ENCODE measurements at places on chromosomes 13 and 19. TPM values are rescaled to one million over a fixed set of nuclear protein-coding genes. Genes with fewer than 3 reads are reported as not detected.

C2CD4C gene
- 0.77 TPM for total RNA-seq

DNA sequence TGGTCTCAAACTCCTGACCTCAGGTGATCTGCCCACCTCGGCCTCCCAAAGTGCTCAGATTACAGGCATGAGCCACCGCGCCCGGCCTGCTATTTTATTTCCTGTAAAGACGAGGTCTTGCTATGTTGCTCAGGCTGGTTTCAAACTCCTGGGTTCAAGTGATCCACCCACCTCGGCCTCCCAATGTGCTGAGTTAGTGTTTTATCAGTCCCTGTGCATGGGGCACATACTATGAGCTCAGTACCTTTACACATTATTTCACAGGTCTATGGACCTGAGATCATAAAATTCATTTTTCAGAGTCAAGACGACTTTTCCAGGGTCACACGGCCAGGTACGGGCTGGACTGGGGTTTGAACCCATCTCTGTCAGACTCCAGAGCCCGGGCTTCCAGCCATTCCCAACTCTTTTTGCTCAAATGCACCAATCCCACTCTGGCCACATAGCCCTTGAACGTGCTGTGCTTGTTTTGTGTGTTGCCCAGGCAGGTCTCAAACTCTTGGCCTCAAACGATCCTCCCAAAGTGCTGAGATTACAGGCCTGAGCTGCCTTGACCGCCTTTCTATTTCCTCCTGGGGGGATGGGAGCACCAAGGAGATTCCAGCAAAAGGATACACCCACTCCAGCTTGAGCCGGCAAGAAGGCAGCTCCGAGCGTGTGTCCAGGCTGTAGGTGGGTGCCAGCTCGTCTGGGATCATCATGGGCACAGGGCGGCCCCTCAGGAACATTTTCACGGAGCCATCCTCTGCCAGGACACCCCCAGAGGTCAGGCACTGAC is 1.1 kb downstream of the EML2 start:
- H3K4me3 ChIP-seq: peak overlapping the region; percentile 89
- no peaks in the 10 kb centered on the region for H3K27me3 ChIP-seq
- DNase-seq: no peak
- H3K36me3 ChIP-seq: peaks cover 14% of the 10 kb centered on the region
- H3K4me1 ChIP-seq: peaks cover 38% of the 10 kb centered on the region
- H3K27ac ChIP-seq: no peak overlapping the region

DNA sequence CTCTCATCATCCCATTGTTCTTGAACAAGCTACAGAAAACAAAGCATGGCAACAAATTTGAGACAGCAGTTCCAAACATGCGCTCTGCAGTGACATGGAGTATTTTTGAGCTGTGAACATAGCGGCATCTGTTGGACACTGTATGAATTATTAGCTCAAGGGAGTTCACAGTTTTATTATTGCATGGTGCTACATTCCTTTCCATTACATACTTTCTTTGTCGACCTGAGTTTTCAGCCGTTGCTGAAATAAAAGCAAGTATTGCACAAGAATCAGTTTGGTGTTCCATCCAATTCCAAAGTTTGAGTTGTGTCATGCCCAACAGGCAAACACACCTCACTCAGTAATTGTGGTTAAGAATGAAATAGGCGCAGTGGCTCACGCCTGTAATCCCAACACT is 30.1 kb upstream of the METTL21C start:
- no peak overlapping the region for H3K4me3 ChIP-seq
- H3K27ac ChIP-seq: no peak overlapping the region
- H3K4me1 ChIP-seq: peaks cover 6% of the 10 kb centered on the region
- DNase-seq: no peak

CEACAM8 gene
- not detected for total RNA-seq

GRCh38 chr13:29131881-29132668 is 311.9 kb downstream of the MTUS2 start:
- DNase-seq: no peak
- no peak overlapping the region for H3K4me3 ChIP-seq
- no peaks in the 10 kb centered on the region for H3K36me3 ChIP-seq
- no peaks in the 10 kb centered on the region for H3K27me3 ChIP-seq

GRCh38 chr13:22412452-22412851 is 741.6 kb downstream of the FGF9 start:
- H3K36me3 ChIP-seq: peaks cover 12% of the 10 kb centered on the region
- H3K27me3 ChIP-seq: peaks cover 6% of the 10 kb centered on the region
- no peaks in the 10 kb centered on the region for H3K4me1 ChIP-seq
- DNase-seq: no peak
- no peak overlapping the region for H3K4me3 ChIP-seq

- no peaks in the 10 kb centered on the region for H3K27me3 ChIP-seq
- peaks cover 2% of the 10 kb centered on the region for H3K36me3 ChIP-seq
- DNase-seq: no peak
- no peak overlapping the region for H3K27ac ChIP-seq
- no peak overlapping the region for H3K4me3 ChIP-seq
These were observed 8.0 kb downstream of the GPX4 start for GRCh38 chr19:1111641-1112267.

GRCh38 chr19:8935460-8935859 is 74.7 kb downstream of the MUC16 start:
- DNase-seq: no peak
- no peak overlapping the region for H3K4me3 ChIP-seq
- H3K4me1 ChIP-seq: no peaks in the 10 kb centered on the region
- H3K27ac ChIP-seq: no peak overlapping the region
- no peaks in the 10 kb centered on the region for H3K36me3 ChIP-seq
- H3K27me3 ChIP-seq: peaks cover 17% of the 10 kb centered on the region

DNA sequence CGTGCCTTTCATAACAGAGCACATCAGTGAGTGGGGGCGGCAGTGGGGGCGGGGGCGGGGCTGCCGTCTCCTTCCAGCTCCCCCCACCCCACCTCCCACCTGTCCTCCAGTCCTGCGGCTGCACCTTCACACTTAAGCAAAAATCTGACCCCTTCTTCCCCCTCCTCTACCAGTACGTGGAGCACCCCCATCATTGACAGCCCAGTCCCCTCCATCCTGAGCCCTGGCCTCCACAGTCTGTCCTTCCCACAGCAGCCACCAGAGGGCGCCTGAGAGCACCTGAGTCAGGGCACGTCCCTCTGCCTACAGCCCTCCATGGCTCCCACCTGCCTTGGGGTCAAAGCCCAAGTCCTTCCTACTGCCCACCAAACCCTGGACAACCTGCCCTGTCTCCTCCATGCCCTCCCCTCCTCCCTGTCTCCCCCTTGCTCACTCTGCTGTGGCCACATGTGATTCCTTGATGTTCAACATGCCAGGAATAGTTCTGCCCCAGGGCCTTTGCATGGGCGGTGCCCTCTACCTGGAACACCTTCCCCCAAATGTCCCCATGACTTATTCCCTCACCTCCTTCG is 4.0 kb downstream of the EBI3 start:
- H3K4me3 ChIP-seq: peak overlapping the region; percentile 42
- H3K27ac ChIP-seq: no peak overlapping the region
- peaks cover 1% of the 10 kb centered on the region for H3K36me3 ChIP-seq
- DNase-seq: peak; percentile 83
- no peaks in the 10 kb centered on the region for H3K27me3 ChIP-seq

DNA sequence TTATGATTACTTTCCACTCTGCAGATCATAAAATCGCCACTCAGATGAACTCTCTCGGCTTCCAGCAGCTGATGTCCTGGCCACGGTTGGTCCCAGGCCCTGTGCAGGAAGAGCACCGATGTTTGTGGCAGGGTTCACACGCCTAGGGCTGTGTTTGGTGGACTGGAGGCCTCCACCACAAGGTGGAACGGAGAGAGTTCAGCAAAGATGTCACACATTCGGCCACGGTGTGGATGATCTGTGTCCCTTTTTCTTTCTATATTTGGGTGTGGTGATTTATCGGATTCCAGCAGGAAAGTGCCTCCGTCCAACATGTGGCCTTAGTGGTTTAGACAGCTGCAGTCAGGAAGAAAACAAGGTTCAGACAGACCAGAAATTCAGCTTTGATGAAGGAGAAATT is 521 bp upstream of the SHISA2 start:
- H3K27me3 ChIP-seq: peaks cover 29% of the 10 kb centered on the region
- H3K4me1 ChIP-seq: peaks cover 21% of the 10 kb centered on the region
- no peak for DNase-seq
- H3K4me3 ChIP-seq: peak overlapping the region; percentile 75

GRCh38 chr13:78657699-78658629 is 991 bp downstream of the OBI1 start:
- no peak for DNase-seq
- peaks cover 46% of the 10 kb centered on the region for H3K4me1 ChIP-seq
- no peaks in the 10 kb centered on the region for H3K27me3 ChIP-seq
- peak overlapping the region; percentile 100 for H3K27ac ChIP-seq

ZNF99 gene
- total RNA-seq: not detected

DNA sequence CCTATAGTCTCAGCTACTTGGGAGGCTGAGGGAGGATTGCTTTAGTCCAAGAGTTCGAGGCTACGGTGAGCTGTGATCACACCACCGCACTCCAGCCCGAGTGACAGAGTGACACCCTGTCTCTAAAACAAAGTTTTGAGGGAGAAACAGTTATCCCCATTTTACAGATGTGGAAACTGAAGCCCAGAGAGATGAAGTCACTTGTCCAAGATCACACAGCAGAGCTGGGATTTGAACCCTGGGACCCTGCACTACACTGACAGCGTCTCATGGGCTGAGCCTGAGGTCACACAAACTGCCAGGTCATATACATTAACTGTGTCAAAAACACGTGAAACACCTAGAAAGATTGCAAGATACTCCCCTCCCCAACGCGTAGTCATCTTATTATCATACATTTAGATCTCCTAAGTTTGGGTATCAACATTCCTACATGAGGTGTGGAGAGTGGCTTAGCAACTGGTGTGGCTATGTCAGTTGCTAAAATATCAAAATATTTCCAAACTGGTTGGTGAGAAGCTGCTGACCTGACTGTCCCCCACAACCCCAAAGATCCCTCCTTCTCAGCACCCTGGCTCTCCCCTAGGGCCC is 8.2 kb downstream of the FCGBP start:
- no peak for DNase-seq
- H3K4me1 ChIP-seq: peaks cover 10% of the 10 kb centered on the region
- no peak overlapping the region for H3K4me3 ChIP-seq
- H3K27me3 ChIP-seq: no peaks in the 10 kb centered on the region
- no peaks in the 10 kb centered on the region for H3K36me3 ChIP-seq

DNA sequence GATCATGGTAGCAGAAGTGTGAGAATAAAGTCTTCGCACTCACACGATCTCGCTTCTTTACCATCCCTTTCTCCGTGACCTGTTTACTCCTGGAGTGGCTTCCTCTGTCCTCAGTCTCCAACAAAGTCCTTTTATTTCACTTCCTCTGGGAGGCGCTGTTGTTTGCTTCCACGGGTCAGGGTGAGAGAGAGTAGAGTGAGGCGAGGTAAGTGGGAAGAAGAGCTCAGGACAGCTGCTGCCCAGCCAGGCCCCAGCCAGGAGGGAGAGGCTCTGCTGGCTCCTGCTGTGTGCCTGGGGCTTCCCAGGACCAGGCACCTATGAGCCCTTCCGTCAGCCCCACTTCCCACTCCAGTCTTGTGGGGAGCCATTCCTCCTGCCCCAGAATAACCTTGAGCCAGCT is 242.1 kb downstream of the FGF9 start:
- H3K4me1 ChIP-seq: no peaks in the 10 kb centered on the region
- H3K4me3 ChIP-seq: no peak overlapping the region
- peak; percentile 20 for DNase-seq
- H3K36me3 ChIP-seq: no peaks in the 10 kb centered on the region
- no peak overlapping the region for H3K27ac ChIP-seq

ZNF43 gene
- total RNA-seq: 35.5 TPM

DNA sequence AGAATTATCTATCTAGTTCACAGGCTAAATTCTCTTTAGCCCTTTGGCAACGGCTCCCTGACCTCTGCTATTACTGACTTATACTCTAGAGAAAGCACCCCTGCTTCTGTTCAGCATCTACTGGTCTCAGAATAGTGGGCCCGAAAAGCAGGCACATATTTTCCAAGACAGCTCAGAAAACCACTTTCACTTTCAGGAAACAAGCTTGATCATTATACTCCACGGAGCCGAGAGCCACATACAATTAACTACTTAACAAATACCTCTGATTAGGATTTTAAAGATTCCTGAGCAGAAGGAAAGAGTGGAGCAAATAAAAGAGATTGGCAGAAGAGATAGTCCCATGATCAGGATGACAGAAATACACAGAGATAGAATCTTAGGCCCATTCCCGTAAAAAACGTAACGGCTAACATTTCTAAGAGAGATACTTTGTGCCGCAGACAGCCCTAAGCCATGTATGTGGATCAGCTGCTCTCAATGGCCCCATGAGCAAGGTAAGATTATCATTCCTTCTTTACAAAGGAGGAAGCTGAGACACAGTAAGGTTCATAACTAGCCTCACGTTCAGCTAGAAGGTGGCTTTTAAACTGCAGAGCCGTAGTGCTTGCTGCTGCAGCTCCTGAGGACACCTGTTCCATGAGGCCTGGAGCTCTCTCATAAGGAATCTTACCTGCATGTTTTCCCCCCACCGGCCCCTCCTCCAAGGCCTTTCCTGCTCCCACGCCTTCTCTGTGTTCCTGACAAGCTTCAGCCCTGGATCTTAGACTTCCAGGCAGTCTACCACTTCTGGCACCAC is 227.2 kb downstream of the FOXO1 start:
- peak; percentile 38 for DNase-seq
- H3K27ac ChIP-seq: peak overlapping the region; percentile 55
- no peaks in the 10 kb centered on the region for H3K36me3 ChIP-seq
- H3K4me1 ChIP-seq: peaks cover 46% of the 10 kb centered on the region

PROZ gene
- not detected for total RNA-seq

DNA sequence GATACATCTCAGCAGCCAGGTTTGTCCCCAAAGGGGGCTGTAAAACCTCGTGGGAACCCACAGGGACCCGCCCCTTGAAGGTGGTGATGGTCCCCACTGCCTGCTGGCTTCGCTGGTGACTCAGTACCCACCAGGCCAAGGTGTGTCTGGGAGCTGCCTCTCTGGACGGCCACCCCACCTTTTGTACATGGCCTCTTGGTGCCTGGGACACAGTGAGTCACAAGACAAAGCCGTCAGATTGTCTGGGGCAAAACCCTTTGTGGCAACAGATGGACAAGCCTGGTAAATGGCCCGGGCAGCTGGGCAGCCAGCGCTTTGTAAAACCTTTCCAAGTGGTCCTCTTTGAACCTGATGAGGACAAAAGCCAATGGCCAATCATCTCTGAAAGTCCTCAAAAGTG is 27.9 kb upstream of the KLF2 start:
- H3K27me3 ChIP-seq: no peaks in the 10 kb centered on the region
- DNase-seq: no peak
- peaks cover 6% of the 10 kb centered on the region for H3K4me1 ChIP-seq
- H3K4me3 ChIP-seq: no peak overlapping the region
- H3K27ac ChIP-seq: no peak overlapping the region

GRCh38 chr19:45146741-45147205 is 14.0 kb downstream of the NKPD1 start:
- no peak for DNase-seq
- no peak overlapping the region for H3K4me3 ChIP-seq
- no peak overlapping the region for H3K27ac ChIP-seq
- no peaks in the 10 kb centered on the region for H3K27me3 ChIP-seq

All from activated T-cell treated with anti-CD3 and anti-CD28 coated beads, Interleukin-2, amount 50 U/mL, for 72 hours (primary cell).